ENCODE measurements at places on chromosomes 2 and 18. TPM values are rescaled to one million over a fixed set of nuclear protein-coding genes. Genes with fewer than 3 reads are reported as not detected.

Gene GAREM1
- 8.2 TPM for total RNA-seq

Gene CD8B2
- total RNA-seq, result not detected

Gene MROH2A
- 0.22 TPM for total RNA-seq

Gene FHOD3
- 2.6 TPM for total RNA-seq

Gene PRSS56
- 0.12 TPM for total RNA-seq

Gene KCNIP3
- 2.3 TPM for total RNA-seq

Gene USP37
- 6.1 TPM for total RNA-seq

Gene CPLX4
- total RNA-seq, result not detected

Gene ESPNL
- total RNA-seq, result 0.18 TPM

Gene GCG
- total RNA-seq, result not detected

Gene REG3G
- not detected for total RNA-seq

Gene UGT1A4
- 0.07 TPM for total RNA-seq

Gene ZNF512
- 21.0 TPM for total RNA-seq

Gene DSG4
- total RNA-seq, result not detected

Gene BMP10
- total RNA-seq, result not detected

Gene GPR75
- total RNA-seq, result 1.1 TPM

Gene DUSP11
- total RNA-seq, result 40.8 TPM

Gene PAX3
- total RNA-seq, result not detected

Gene STON1
- 0.57 TPM for total RNA-seq

Gene REG3A
- not detected for total RNA-seq

Gene HJURP
- 56.5 TPM for total RNA-seq

Gene GREB1L
- total RNA-seq, result 3.5 TPM

Gene LTBP1
- total RNA-seq, result 34.8 TPM

Gene PROC
- total RNA-seq, result 5.6 TPM

Gene ARHGAP28
- 0.05 TPM for total RNA-seq

Gene MYO7B
- total RNA-seq, result 0.13 TPM

Gene DNAJC5G
- not detected for total RNA-seq

Gene TFCP2L1
- total RNA-seq, result 24.2 TPM

Gene UGT1A7
- total RNA-seq, result 3.5 TPM

Gene POTEC
- total RNA-seq, result not detected

Gene FKBP1B
- 11.9 TPM for total RNA-seq

Gene RGPD5
- 8.8 TPM for total RNA-seq

Gene TBR1
- total RNA-seq, result 0.01 TPM

Gene ZSWIM2
- total RNA-seq, result not detected

Gene ERMN
- total RNA-seq, result not detected
